ENCODE measurements at places on chromosomes 3 and 15.

DNA sequence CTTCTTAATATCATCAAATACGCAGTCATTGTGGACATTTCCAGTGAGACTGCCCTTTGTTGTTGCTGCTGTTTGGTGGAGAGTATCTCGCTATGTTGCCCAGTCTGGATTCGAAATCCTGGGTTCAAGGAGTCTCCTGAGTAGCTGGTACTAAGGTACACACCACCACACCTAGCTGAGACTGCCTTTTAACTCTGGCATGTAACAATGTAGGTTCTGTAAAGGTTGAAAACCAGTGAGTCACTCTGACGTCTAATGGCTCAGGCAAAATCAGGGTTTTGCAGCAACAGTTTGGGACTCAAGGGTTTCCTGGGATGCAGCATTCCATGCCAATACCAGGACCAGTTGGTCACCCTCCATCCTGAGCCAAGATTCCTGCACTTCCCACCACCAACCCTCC, 52.2 kb downstream of the AQP9 start:
- no peak for DNase-seq

DNA sequence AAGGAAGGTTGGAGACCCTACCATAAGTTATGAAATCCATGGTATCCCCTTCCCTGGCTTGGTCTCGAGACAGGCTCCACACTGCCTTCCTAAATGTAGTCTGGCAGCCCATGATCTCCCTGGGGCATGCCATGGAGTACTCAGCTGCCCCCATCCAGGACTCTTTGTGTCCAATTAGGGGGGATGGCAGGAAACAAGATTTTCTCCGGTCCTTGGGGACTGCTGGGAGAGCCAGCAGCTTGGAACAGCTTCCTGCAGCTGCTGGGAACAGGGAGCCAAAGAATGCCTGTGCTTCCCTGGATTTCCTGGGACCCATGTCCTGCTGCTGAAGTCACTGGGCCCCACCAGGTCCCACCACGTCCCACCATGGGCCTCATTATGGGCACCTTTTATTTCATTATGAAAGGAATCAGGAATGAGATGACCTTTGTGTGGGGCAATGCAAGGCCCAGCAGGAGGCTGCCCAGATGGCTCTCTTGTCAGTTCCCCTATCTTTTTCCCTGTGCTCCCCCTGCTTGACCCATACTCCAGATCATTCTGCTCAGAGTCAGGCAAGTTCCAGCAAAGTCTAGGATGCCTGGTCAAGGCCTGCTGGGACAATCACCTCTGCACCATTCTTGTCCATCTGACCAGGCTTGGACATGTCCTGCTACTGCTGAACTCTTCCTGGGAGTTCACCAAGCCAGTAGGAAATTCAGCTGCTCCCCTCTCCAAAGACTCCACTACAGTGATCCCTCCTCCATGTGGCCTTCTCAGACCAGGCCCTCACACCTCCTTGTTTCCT, 15.0 kb upstream of the DAG1 start:
- no peak for DNase-seq

GRCh38 chr3:193039058-193039457, 121.4 kb upstream of the MB21D2 start:
- DNase-seq, result no peak

GRCh38 chr3:85737846-85738245, 779.1 kb downstream of the CADM2 start:
- no peak for DNase-seq

- DNase-seq, result no peak
These were observed 2.8 kb downstream of the MAP4 start for GRCh38 chr3:48013288-48013980.

- no peak for DNase-seq
These were observed 50.8 kb downstream of the GXYLT2 start for GRCh38 chr3:72938471-72939265.

DNA sequence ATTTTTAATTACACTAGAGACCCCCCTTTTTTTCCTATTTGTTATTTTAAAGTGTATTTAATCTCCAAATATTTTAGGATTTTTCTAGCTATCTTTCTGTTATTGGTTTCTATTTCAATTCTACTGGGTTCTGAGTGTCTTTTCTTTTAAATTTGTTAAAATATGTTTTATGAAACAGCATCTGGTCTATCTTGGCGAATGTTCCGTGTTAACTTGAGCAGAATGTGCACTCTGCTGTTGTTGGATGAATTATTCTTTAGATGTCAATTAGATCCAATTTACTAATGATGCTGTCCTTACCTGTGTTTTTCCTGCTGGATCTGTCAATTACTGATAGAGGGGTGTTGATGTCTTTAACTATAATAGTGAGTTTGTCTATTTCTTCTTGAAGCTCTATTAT, 462.0 kb upstream of the CNTN3 start:
- DNase-seq, result no peak

- no peak for DNase-seq
These were observed 33.3 kb downstream of the TM4SF18 start for GRCh38 chr3:149299938-149300801.

DNA sequence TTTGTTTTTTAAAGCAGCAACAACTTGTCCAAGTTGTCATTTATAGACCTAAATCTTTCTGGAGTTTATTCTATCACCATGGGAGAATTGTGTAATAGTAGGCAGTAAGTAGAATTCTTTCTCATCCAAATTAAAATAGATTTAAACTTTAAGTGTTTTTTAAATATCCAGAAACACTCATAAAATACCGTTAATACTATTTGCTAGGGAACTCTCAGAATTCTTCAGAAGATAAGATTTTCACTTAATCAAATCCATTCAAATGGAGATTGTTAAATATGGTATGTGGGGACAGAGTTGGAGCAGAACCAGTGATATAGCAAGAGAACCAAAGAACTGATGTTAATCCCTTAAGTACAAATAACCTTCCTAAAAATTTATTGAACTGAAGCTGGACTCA, 71.0 kb downstream of the ARIH1 start:
- DNase-seq, result no peak

GRCh38 chr3:193585530-193585929, 7.5 kb upstream of the OPA1 start:
- DNase-seq, result no peak

Measured in activated naive CD4-positive, alpha-beta T cell treated with anti-CD3 and anti-CD28 coated beads, Interleukin-2, amount 50 U/mL, for 72 hours (primary cell).